ENCODE measurements at places on chromosomes 7 and 10.

DNA sequence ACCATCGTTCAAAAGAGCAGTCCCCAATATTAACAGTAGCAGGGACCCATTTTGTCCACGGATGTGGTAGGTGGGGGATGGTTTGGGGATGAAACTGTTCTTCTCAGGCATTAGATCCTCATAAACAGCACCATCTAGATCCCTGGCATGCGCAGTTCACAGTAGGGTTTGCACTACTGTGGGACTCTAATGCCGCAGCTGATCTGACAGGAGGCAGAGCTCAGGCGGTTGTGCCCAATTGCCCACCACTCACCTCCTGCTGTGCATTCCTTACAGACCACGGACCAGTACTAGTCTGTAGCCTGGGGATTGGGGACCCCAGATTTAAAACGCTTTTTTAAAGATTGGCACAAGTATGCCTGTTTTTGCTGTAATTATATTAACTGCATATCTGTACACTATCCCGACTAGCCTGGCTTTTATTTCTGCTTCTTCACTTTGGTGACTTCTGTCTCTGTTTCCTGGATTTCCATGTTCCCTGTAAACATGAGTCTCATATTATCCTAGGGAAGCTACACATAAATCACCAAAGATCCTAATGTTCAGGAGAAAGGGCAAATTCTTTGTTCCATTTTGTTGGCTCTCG, 163.3 kb upstream of the AKR1E2 start:
- DNase-seq, result no peak

DNA sequence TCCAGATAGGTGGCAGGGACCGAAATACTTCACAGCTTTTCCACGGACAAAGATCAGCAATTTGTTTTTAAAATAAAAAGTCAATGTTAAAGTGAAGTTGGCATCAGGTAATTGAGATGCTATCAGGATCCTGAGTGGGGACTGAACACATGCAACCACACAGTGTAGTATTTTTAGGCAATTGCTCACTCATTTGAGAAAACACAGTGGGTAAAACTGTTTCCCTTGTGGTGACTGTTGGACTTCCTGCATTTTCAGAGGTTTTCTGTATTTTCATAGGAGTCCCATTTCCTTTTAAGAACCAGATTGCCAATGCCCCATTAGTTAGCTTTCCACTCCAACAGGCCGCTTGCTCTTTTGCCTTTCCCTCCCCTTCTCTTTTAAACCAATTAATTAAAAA, 159.5 kb upstream of the ZNF32 start:
- DNase-seq, result no peak

- no peak for DNase-seq
Measured at GRCh38 chr10:115706488-115707076, 566.4 kb downstream of the GFRA1 start.

DNA sequence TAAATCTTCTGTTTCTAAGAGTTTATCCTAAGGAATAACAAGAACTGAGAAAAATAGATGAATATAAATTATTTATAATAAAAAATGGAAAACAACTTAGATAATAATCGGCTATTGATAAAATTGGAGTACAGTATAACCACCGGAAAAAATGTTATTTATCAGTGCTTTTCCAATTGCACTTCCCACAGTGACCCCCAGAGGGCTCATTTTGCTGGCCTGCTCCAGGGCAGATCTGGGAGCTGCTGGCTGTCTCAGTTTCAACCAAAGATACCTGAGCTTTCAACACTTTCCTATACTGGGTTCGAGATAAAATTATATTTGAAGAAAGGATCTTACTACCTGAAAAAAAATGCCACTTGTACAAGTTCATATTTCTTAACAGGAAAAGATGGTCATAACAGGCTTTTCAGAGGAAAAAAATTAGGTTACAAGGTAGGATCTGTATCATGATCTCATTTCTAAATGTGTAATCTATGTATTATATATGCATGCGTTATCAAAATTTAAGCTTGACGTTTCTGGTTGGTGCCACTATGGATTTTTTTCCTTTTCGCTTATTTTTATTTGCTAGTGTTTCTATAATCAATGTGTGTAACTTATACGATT, 165.7 kb downstream of the NPSR1 start:
- DNase-seq, result peak; percentile 46

- DNase-seq, result no peak
Measured at GRCh38 chr10:90141791-90142190, 440.4 kb downstream of the KIF20B start.

DNA sequence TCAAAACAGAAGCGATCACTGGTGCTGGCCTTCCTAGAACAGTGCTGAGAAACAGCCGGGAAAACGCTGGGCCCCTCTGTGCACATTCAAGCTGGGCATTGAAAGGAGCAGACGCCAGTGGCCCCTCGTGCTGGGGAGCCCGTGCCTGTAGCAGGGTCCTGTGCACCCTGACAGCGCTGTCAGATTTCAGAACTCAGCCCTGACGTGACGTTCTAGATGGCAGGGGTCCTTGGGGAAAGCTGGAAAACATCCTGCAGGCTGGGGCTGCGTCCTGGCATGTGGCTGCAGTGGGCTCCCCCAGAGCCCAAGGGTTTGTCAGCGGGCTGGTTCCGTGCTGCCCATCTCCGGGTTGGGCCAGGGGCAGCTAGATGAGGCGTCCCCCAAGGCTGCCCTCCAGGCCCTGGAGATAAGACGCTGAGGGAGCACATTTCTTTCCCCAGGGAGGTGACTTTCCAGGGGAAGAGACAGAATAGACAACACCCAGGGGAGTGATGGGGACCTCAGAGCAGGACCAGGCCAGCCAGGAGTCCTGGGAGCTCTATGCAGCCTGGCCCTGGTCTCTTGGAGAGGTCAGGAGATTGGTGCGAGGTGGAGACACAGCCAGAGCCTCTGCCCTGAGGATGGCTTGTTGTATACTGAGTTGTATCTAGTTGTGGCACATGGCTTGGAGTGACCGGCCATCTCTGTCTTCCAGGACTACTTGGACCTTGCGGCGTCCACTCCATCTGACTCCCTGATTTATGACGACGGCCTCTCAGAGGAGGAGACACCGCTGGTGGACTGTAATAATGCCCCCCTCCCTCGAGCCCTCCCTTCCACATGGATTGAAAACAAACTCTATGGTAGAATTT, 12.1 kb upstream of the CSGALNACT2 start:
- no peak for DNase-seq

GRCh38 chr7:113267271-113267670, 148.9 kb upstream of the SMIM30 start:
- DNase-seq, result no peak

All from stimulated activated CD4-positive, alpha-beta T cell treated with anti-CD3 and anti-CD28 coated beads, Interleukin-4, amount 100 ng/mL, for 48 hours (primary cell).